ENCODE measurements at places on chromosomes 16 and 17. TPM values are rescaled to one million over a fixed set of nuclear protein-coding genes. Genes with fewer than 3 reads are reported as not detected.

The AKAP1 gene
- 19.6 TPM for total RNA-seq

The NUBP1 gene
- total RNA-seq = 17.3 TPM

The KRT25 gene
- not detected for total RNA-seq

The CDRT15L2 gene
- not detected for total RNA-seq

The GPS1 gene
- total RNA-seq = 100 TPM

DNA sequence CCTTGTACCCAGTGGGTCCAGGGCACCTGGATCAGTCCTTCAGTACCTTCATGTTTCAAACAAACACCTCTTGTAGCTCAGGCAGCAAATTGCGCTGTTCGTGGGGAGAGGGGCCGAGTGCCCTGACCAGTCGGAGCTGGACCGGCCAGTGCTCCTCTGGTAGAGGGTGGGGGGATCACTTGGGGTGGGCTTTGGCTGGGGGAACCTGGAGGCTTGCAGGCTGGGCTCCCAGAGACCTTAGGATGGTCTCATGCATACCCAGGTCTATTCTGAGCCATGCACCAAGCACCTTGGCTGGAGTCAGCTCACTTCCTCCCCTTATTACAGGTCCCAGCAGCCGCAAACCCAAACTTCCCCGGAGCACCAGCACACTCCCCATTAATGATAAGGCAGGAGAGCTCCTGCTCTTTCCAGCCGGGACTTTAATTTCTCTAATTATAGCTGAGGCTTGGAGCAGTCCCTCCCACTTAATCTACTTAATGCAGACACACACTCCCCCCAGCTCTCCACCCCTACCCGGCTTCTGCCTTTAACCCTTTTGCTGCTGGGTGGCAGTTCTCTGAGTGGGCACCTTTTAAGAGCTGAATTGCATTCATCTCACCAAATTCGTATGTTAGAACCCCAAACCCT, 26.3 kb upstream of the MGAT5B start:
- DNase-seq = no peak

DNA sequence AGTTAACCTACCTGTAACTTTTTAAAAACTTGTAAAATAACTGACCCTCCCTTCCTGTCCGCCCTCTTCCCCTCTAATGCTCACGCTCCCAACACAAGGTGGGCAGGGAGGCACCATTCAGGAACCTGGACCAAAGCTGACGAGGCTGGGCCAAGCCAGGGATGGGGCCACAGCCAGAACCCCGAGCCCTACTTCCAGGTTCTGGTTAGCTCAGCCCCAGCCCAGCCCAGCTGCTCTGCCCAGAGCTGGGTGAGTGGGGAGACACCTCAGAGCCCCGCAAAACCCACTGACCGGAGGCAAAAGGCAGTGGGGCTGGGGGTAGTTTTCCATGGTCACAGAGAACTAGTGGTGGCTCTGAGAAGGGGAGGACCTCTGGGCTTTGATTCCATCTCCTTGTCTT, 7.4 kb downstream of the CNP start:
- no peak for DNase-seq

- no peak for DNase-seq
Observed at GRCh38 chr16:22001591-22001990, 675 bp upstream of the PDZD9 start.

GRCh38 chr16:30615358-30616091, 5.3 kb upstream of the ZNF689 start:
- peak; percentile 40 for DNase-seq

- peak; percentile 84 for DNase-seq
Observed at GRCh38 chr16:3242709-3243108, 7.8 kb upstream of the ZNF200 start.

- DNase-seq = no peak
Observed at GRCh38 chr17:33989361-33990148, 265.5 kb upstream of the CCL2 start.

DNA sequence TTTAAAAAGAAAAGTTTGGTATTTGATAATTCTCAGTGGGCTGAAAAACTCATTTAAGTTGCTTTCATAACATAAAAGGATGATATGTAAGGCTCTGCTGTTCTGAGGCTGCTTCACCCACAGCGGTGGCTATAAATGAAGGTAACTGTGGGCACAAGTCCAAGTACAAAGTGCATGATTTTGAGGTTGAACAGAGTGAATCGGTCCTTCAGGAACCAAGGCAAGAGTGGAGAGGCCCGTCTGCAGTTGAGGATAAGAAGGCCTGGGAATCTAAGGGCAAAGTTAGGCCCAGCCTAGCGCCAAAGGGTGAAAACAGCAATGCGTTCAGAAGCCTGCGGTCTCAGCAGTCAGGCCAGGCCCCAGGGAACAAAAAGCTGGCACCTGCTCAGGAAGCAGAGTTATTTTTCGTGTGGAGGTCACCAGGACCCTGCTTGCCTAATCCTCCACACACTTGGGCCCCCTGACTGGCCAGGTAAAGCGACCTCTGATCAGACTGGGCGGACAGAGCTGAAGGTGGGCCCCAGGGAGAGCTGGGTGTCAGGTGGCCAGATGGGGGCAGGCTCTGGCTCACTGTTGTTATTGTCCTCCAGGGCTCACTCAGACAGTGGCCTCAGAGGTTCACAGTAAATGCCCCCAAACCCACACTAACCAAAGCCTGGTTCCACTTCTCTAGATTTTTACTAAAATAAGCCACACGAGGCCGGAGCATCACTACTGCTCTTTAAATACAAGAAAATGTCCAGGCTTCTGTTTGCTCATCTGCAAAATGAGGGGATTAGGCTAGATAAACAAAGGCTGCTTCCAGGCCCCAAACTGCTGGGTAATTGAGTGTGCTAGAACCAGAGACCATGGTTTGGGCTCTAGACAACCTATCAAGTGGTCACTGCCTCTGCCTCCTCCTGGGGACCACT, 46.5 kb downstream of the TEX2 start:
- peak; percentile 43 for DNase-seq

GRCh38 chr17:76088041-76088867, 9.3 kb downstream of the ZACN start:
- DNase-seq = no peak

DNA sequence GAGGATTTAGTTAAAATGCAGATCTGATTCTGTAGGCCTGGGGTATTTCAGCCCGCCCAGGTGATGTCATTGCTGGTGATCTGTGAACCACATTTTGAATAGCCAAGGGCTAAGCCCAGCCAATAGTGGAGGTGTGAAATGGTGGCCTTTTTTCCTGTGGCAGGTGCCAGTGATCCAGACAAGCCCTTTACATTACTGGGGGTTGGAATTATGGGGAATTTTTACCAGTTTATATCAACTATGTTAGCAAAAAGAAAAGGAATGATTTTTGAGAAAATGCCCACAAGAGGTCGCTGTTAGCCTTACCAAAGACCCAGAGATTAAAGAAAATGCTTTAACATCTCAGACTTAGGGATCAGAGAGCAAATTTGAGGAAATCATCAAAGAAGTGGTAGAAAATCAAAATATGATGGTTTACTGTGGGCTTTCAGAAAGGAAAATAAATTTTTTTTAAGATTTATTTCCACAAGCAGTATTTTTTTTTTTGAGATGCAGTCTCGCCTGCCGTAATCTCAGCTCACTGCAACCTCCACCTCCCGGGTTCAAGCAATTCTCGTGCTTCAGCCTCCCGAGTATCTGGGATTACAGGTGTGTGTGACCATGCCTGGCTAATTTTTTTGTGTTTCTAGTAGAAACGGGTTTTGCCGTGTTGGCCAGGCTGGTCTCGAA, 3.9 kb downstream of the VPS35L start:
- peak; percentile 69 for DNase-seq

DNA sequence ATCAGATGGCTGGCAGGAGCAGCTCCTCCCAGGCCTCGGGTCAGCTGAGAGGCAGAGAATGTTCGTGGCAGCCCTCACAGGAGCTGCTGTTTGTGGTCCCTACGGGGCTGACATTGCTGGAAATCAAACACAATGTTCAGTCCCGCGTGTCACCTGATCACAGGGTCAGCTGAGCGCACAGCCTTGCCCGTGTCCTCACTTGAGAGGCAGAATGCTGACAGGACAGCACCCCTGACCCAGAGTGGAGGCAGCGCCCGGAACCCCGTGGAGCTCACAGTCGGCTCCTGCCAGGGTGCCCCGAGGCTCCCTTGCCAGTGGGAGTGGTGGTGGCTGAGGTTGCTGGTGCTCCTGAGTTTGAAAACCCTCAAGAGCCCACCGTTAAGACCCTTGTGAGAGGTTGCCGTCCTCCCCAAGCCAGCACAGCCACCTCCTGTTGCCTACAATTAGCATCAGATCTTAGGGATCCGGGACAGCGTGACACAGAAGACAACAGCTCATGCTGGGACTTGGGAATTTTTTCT, 3.6 kb upstream of the CHMP6 start:
- DNase-seq = no peak

DNA sequence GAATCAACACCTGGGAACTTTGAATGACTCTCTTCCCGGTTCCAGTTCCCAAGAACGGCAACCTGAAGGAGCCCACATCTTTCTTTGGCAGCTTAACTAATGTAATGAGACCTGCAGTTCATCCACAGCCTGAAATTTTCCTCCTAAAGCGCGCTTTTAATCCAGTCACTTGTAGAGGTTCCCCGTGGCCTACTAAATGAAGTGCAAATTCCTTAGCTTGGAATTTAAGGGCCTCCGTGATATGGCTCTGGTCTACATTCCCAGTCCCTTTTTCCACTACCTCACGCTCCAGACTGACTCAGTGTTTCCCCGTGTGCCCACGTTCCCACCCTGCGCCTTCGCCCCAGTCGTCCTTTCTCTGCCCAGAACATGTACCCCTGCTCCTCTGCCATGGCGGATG, 27.2 kb downstream of the FZD2 start:
- DNase-seq = no peak

- DNase-seq = no peak
Observed at GRCh38 chr17:38443356-38444031, 15.2 kb downstream of the ARHGAP23 start.

- DNase-seq = peak; percentile 17
Observed at GRCh38 chr16:85465328-85466303, 147.5 kb upstream of the GSE1 start.

- no peak for DNase-seq
Observed at GRCh38 chr17:33811984-33812577, 443.0 kb upstream of the CCL2 start.
